ENCODE measurements at places on chromosomes 7 and 10.

DNA sequence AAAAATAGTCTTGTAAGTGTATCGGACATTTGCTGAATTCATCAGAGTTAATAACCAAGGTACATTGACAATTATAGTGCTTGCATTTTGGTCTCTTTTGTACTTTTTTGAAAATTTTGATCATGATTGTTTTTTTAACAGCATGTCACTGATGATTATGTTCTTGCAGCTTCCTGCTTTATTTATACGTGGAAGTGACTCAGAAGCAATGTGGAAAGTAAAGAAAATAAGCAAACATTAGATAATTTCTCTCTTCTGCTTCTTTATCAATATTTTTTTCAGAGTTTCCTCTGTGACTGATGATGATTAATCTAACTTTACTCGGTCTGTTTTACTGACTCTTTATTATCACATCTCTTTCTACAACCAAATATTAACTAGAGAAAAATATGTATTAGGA lies 1351.9 kb downstream of the REEP3 start:
- no peak for DNase-seq

DNA sequence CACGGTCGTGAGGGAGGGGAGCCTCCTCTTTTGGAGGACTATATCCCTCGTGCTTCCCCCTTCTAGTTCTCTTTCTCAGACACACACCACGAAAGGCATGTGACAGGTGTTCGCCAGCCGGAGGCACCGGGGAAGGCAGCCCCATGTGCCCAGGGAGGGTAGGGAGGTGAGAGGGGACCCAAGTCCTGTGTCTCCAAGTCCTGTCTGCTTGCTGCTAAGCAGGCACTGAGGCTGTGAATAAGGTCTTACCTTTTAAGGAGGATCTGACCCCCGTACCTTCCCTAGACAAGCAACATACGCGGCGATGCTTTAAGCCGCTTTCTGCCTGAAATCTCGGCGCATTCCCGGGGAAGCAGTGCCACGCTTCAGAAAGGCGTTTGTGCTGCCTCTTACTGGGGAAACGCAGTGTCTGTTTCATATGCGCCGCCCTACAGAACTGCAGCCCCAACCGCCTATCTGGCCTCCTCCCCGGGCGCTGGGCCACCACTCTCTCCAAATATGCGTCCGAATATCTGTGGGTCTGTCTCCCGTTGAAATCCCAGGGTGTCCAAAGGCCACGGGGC lies 770 bp downstream of the PLXNA4 start:
- peak; percentile 80 for DNase-seq

DNA sequence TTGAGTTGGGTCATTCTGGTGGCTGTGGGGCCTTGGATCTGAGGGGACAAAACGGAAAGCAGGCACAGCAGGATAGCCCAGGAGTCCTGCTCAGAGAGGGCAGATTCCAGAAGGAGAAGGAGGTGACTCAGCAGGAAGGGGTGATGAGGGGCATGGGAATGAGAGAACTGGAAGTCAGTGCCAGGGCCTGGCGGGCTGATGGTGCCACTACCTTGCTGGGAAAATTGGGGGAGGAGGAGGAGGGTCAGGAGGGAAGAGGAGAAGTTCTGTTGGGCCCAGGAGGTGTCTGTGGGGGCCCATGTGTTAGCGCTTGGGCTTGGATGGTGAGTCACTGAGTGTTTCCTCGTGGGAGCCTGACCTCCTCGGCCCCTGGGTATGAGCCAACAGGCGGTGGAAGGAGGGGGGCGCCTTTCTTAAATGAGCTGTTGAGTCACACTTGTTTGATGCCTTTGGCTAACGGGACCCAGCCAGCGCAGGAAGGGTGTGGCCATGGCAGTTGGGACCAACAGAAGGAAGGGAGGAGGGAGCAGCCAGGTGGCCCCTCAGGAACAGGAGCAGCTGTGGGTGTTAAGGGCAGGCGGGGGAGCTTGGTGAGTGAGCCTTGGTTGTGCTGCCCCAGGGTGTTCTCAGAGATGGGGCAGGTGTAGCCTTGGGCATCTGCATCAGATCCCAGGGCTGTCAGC lies 130.0 kb upstream of the BTBD16 start:
- DNase-seq: peak; percentile 86

DNA sequence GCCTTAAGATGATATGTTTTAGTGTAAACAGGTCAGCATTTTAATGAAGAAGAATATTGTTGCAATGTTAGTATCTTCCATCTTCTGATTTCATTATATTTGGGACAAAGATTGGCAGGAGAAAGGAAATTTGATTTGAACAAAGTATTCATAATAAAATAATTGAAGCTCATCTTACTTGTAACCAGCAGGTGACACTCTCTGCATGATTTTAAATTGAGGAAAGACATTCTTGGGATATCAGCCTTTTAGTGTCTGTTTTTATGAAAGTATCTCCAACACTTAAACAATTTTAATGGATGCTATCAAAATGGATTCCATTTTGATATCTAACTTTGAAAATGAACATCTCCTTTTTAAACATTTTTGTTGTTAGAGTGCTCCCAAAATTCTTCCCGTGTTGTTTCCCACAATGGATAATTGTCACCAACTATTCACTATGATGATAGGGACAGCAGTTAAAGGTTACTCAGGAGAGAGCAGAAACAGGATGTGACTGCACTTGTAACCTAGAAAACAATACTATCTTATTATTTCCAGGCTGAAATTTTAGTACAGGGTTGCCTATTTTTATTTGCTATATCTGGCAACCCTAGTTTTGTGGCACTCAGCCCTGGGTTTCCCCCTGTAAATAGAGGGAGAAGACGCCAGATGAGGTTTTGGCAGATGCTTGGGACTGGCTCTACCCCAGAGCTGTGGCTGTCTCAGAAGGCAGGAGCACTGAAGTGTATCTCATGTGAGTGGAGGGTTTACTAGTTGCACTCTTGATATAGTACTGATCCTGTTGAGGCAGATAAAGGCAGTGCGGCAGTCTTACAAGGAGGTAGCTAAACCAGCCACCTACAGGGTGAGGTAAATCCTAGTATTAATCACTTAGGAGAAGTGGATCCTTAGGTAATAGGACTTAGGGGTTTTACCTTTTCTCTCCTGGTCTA lies 31.0 kb upstream of the ABCB4 start:
- DNase-seq: no peak

DNA sequence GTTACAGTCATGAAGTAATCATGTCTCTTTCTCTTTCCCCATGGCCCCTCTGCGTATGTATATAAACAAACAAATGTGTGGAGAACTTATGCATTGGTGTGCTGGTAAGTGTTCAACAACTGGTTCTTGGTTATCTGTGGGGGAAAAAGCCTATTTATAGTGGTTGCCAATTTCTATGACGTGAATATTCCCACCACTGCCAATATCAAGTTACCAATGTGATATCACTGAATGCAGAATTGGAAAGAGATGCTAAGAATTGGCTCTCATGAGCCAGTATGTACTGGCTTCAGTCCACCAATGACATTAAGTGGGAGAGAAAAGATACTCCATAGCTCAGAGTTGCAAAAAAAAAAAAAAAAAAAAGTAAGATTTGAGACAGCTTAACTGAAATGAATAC lies 399.7 kb downstream of the REEP3 start:
- no peak for DNase-seq

DNA sequence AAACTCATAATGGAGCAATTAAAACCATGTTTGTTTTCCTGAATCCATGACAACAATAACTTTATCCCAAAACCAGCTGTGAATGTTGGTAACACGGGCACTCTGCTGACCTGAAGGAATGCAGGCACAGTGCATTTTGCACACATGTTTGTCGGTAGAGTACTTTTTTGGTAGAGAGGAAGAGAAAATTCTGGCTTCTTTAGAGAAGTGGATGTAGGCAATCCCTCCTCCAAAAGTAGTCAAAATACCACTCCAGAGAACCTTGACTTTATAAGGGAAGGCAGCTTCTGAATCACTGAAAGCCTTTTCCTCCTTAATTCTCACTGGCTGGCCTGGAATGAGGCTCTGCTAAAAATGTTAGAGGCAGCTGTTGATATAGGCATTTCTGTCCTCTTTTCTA lies 15.8 kb upstream of the ACTA2 start:
- DNase-seq: peak; percentile 43

Data from AG08395 (cell line).